Glomerular endothelial cell (primary cell): ENCODE measurements at places on chromosomes 1 and 21. TPM values are rescaled to one million over a fixed set of nuclear protein-coding genes. Genes with fewer than 3 reads are reported as not detected.

The LEFTY1 gene
- total RNA-seq: not detected in 2 replicates

The MRPS21 gene
- 42.3 and 48.4 TPM in 2 replicates for total RNA-seq

The SESN2 gene
- 23.6 and 24.4 TPM in 2 replicates for total RNA-seq

The ERICH3 gene
- not detected in 2 replicates for total RNA-seq

The ITGB2 gene
- 0.93 TPM in 1 of 2 replicates, not detected in the other for total RNA-seq

The FOXO6 gene
- not detected in 2 replicates for total RNA-seq

The F13B gene
- total RNA-seq: not detected in 2 replicates

The SPRR2G gene
- total RNA-seq: not detected in 2 replicates

- DNase-seq: no peak
These were observed 109.9 kb upstream of the KIAA1614 start for GRCh38 chr1:180802813-180803212.

GRCh38 chr1:172898866-172899265 is 151.9 kb downstream of the TNFSF18 start:
- no peak for DNase-seq

DNA sequence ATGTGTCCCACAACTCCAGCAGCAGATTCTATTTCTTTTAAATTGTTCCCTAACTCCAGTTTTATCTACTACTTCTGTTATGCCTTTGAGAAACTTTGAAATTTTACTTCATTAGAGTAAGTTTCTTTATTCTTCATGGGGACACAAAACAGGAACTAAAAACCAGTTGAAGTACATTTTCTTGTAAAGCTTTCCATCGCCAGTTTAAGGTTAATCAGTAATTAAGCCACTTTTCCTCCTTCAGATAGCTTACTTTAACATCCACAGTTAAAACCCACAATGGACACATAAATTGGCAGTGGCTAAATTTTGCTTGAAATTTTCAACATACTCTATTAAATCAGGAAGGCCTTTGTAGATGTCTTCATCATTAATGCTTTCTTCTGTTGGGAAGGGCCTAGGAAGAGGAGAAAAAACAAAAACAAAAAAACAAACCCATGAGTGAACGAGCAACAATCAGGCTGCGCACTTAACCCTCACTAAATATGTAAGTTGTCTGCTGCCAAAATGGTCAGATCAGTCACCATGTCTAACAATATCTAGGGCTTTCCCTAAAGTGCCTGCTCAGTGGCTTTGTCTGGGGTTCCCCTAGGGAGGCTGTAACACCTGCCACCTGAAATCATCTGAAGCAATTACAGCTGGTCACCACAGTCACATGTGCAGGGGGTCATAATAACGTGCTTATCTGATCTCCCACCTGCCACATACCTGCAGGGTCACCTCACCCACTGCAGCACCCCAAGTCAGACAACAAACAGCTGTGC is 187.9 kb downstream of the VAV3 start:
- DNase-seq: no peak

DNA sequence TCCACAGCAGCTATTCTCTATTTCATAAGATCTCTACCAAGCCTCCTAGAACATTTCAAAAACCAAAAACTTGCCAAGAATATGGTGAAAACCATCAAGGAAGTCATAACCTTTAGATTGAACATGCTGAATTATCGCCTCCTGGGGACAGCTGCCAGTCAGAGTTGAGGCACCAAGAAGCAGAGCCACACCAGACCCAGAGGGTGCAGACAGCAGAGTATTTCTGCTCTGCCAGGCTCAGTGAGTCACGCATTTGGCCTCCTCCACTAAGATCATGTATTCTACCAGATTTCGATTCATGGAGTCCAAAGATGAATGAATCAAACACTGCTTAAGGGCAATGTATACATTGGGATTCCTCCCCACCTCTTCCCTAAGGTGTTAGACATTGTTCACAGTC is 2.1 kb downstream of the F3 start:
- no peak for DNase-seq

DNA sequence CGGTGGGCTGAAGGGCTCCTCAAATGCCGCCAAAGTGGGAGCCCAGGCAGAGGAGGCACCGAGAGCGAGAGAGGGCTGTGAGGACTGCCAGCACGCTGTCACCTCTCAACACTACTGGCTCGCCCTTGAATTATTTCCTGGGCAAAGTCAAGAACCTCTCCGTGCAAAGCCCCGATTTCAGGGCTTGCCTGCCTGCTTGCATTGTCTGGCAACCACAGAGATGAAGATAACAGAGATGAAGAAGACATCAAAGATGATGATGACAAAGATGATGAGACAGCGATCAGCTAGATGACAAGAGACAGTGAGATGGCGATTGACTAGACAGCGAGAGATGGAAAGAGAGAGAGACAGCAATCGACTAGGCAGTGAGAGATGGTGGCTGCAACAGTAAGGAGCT is 976.5 kb downstream of the ADGRL2 start:
- no peak for DNase-seq

DNA sequence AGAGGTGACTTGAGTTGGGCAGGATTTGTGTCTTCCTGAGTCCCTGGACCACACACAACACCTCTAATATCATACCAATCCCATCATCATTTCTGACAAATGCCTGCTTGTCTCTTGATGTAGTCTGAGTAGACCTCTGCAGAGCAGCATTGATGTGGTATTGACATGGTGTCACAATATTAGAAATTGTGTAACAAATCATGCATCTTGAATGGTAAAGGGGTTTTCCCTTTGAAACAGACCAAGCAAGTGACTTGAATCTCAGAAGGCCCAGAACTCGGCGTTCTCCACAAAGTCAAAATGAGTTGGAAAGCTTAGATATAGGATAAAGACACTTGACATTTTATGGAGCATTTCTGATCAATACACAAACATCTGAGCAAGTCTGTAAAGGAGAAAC is 72.7 kb upstream of the KIRREL1 start:
- DNase-seq: no peak

- DNase-seq: no peak
These were observed 9.9 kb upstream of the COG2 start for GRCh38 chr1:230632273-230632873.

DNA sequence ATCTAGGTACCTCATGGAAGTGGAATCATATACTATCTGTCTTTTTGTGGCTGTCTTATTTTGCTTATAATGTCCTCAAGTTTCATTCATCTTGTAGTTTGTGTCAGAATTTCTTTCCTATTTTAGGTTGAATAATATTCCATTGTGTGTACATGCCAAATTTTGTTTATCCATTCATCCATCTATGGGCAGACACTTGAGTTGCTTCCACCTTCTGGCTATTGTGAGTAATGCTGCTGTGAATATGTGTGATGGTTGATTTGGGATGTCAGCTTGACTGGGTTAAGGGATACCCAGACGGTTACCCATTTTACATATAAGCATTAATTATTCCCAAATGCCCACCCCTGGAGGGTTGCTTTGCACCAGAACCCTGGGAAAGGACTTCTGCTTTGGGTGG is 477.5 kb downstream of the PTPRU start:
- DNase-seq: no peak

DNA sequence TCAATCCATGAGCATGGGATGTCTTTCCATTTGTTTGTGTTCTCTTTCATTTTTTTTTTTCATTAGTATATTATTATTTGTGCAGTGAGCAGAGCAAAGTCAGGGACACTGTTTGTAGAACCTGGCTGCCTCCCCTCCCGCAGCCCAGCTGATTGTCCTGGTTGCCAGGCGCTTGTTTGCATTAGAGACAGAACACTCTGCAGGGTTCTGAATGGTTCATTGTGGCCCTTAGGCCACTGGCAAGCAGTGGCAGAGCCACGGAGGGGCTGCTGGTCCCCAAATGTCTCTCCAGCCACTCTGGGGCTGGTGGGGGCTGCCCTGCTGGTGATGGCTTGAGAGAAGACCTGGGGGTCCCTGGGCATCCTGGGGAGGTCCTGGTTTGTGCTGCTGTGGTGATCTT is 29.0 kb downstream of the ETS2 start:
- no peak for DNase-seq

- no peak for DNase-seq
These were observed 67.4 kb upstream of the DMRTA2 start for GRCh38 chr1:50490640-50491039.

GRCh38 chr1:229726061-229726460 is 100.0 kb downstream of the URB2 start:
- DNase-seq: no peak

GRCh38 chr1:44036409-44037139 is 5.3 kb upstream of the SLC6A9 start:
- no peak for DNase-seq

- no peak for DNase-seq
These were observed 330.2 kb downstream of the S1PR1 start for GRCh38 chr1:101566883-101567538.

- DNase-seq: no peak
These were observed 35.4 kb downstream of the ADCY10 start for GRCh38 chr1:167878372-167879160.

DNA sequence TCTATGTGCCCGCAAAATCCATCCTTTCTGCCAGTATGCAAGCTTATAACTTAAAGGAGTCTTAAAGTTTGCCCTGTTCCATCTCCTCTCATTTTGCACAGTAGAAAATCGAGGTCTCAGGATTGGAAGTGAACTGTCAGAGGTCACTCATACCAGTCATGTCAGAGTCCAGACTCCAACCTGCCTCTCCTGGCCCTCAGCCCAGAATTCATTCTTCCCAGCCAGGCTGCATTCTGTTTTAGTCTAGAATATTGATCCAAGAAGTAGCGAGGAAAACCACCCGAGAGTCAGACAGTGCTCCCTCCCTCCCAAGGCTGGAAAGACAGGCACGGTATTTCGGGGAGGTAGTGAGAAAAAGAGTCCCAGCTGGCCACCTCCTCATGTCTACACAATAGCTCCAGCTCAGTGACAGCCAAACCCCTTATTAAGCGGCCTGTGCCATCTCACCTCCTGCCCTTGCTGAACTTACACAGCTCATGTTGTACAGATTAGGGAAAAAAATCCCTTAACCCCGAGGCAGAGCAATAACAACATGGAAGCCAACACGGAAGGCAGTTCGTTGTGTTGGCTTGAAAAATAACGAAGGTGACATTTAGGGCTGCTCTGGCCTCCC is 89.4 kb downstream of the OMA1 start:
- no peak for DNase-seq

- no peak for DNase-seq
These were observed 231.9 kb downstream of the TNR start for GRCh38 chr1:175511496-175511895.
